ENCODE measurements at places on chromosomes 3 and 15.

DNA sequence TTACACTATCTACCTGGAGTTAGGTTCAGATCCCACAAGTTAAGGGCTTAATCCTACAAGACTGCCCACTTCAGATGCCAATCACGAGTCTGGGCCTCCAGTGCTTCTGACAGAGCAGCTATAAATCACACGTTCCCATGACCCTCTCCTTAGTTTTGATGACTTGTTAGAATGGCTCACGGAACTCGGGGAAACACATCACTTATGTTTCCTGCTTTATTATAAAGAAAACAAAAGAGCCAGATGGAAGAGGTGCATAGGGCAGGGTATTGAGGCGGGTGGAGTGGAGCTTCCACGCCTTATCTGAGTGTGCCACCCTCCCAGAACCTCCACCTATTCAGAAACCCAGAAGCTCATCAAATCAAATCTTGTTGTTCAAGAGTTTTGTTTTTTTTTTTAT, 170.8 kb downstream of the MOBP start:
- DNase-seq, result no peak

- DNase-seq, result no peak
Observed at GRCh38 chr3:73431183-73431900, 193.4 kb downstream of the PDZRN3 start.

DNA sequence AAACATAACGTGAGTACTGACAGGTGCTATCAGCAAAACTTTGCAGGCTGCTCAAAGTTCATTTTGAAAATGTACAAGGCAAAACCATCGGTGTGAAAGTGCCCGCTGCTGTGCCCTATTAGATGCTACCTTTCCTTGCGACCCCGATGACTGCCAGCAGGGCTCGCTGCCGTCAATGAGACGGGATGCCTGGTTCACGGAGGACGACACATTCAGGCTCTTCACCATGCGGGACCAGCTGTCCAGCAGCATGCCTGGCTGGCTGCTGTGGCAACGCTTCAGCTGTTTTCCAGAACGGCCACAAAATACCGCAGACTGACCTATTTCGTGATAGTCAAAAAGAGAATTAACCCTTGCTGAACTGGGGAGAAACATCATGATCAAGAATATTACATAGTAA, 92.7 kb upstream of the OCA2 start:
- peak; percentile 79 for DNase-seq

GRCh38 chr15:39583596-39584265, 2.9 kb downstream of the THBS1 start:
- peak; percentile 92 for DNase-seq

- no peak for DNase-seq
Observed at GRCh38 chr15:22265056-22265945, 185.0 kb downstream of the OR4M2 start.

DNA sequence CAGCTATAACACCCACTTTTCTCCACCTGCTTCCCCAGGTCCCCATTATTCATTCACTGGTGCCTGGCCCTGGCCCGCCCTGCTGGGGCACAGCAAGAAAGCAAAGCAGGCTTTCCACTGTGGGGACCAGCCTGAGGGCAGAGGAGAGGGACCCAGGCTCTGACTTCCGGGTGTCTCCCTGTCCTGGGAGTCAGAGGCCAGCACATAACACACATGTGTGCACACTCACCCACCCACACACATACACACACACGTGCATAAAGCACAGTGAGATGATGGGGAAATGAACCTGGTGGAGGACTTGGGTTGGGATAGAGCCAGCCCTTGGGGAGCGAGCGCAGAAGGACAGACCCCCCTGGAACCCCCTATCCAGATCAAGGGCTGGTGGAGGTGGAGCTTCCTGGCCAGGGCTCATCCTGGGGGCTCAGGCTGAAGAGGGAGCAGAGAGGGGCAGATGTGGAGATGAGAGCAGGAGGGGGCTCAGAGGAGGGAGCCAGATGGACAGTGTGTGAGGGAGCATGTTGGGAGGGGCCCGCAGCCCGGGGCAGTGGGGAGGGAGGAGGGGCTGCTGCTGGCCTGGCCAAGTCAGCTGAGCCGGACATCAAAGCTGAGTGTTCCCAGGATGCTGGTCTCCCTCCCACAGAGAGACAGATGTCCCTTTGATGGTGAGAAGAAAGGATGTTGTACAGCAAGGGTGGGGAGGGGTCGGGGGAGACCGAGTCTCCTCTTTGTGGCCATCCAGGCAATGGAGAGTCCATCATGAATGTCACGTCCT, 78.2 kb downstream of the LINGO1 start:
- no peak for DNase-seq

DNA sequence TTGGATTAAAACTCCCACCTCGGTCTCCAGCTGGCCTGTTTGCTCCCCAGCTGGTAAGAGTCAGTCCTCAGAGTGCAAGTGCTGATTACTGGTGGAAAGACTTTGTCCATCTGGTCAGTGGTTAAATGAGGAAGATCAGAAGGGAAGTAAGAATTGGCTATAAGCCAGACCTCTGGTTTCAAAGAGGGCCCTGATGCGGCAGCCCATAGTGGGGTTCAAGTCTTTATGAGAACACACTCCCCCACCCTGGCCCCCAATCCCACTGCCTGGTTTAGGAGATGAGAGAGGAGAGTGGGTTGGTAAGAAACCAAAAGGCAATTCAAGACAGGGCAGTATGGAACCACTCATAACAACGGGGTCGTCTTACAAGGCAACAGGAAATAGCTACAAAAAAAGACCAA, 65.0 kb downstream of the FRMD4B start:
- no peak for DNase-seq

DNA sequence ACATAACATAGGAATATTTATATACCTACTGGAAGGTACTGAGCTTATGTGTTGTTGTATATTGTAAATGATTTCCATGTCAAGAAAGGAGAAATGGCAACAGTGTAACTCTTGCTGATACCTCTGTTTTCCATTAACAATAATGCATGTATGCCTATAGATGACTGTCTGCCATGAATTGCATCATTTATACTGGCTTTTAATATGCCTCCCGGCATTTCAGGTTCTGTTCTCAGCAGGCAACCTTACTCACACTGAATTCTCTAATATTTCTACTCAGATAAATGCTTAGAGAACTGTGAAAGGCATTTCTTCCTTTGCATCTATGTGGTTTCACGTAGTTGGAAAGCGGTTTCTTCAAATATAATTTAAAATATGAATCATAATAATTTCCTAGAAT, 41.8 kb downstream of the LEKR1 start:
- DNase-seq, result no peak

DNA sequence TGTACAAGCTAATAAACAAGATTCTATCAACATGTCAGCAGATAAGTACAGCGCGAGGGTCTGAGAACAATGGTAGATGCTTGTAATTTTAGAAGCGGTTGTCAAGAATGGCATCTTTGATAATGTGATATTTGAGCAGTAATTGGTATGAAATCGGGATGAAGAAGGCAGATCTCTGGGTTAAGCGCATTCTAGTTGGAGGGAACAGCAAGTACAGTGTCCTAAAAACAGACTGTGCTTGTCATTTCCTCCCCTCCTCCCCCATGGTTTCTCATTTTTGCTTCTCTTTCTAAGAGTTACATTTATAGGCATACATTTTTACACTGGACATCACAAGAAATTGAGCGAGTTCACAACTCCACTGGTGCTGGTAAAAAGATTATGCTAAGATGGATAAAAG, 23.3 kb downstream of the TGFBR2 start:
- DNase-seq, result no peak

GRCh38 chr3:188316021-188316722, 162.2 kb downstream of the LPP start:
- DNase-seq, result peak; percentile 57

DNA sequence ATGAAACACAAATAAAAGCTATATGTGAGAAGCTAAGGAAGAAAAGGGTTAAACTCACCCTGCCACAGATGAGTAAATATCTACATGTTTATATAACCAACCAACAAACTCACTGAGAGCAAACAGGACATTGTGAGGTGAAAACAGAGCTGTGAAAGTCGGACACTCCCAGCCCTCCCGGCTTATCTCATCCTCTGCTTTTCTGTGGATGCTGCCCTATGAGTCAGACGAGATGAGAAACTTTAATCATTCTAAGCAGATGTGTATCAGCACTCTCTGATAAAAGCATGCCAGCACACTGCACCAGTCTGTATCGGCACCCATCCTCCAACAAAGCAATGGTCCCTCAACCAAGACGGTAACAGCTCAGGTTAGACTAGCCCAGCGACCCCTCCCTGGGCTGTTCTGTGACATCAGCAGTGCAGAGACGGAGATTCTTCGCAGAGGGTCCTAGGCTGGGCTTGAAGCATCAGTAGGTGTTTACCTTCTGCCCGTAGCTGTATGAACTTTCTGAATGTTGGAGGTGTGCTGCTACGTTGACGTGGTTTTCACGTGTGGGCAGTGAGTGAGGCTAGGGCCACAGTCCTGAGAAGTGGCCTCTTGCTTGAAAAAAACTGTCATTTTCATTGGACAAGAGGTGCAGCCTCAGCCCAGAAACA, 119.8 kb upstream of the ALDH1A3 start:
- peak; percentile 65 for DNase-seq
